ENCODE measurements at places on chromosomes 6 and 20.

GRCh38 chr6:164296411-164296810, 881.9 kb downstream of the QKI start:
- no peak for DNase-seq

DNA sequence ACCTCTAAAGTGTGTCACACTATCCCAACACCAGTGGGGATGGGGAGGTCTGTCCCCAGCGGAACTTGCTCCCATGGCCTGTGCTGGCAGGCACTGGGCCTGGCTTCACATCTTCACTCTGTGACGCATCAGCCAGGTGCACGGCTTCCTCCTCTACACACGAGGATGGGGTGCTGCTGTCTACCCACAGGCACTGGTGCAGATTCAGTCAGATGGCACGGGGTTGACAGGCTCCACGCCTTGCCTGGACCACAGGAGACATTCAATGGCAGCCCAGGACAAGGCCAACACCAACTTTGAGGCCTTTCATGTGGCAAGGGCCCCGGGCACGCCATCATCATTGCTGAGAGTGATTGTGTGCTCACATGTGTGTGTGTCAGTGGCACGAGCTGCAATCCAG, 92.4 kb downstream of the TMEM242 start:
- no peak for DNase-seq

DNA sequence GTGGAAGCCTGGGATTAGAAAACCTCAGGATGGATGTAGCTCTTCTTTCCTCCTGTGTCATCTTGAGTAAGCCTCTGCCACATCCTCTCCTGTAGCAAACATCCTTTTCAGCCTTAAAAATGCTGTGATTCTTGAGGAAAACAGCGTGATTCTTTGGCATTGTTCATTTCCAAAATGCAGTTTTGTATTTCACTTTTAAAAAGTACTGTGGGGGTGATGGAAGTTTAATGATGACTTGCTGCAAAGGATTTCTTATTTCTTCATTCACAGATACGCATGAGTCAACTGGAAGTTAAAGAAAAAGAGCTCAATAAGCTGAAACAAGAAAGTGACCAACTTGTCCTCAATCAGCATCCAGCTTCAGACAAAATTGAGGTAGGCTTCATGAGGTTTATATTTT, 23.9 kb upstream of the SNRNP48 start:
- no peak for DNase-seq

- DNase-seq = no peak
Measured at GRCh38 chr20:17896193-17896723, 72.3 kb downstream of the SNX5 start.

DNA sequence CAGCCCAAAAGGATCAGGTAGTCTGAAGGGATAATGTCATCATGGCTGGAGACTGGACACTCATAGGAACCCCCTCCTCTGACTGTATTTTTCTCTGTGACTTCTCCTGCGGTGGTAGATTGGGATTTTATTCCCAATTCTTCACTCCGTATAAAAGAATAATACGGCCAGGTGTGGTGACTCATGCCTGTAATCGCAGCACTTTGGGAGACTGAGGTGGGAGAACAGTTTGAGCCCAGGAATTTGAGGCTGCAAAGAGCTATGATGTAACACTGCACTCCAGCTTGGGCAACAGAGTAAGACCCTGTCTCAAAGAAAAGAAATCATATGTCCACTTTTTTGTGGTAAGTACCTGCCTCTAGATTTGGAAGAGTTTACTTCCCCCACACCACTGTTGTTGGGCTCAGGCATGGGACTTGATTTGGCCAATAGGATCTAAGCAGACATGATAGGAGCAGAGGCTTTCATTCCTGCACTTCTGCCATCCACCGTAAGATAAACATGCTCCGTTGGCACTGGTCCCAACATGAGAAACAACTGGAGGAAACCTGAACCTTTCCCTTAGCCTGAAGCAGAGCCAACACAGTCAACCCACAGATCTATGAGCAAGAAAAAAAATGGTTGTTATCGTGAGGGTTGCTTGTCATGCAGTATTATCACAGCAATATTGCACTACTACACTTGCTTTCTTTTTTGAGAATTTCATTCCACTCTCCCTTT, 82.0 kb downstream of the JPH2 start:
- DNase-seq = no peak

DNA sequence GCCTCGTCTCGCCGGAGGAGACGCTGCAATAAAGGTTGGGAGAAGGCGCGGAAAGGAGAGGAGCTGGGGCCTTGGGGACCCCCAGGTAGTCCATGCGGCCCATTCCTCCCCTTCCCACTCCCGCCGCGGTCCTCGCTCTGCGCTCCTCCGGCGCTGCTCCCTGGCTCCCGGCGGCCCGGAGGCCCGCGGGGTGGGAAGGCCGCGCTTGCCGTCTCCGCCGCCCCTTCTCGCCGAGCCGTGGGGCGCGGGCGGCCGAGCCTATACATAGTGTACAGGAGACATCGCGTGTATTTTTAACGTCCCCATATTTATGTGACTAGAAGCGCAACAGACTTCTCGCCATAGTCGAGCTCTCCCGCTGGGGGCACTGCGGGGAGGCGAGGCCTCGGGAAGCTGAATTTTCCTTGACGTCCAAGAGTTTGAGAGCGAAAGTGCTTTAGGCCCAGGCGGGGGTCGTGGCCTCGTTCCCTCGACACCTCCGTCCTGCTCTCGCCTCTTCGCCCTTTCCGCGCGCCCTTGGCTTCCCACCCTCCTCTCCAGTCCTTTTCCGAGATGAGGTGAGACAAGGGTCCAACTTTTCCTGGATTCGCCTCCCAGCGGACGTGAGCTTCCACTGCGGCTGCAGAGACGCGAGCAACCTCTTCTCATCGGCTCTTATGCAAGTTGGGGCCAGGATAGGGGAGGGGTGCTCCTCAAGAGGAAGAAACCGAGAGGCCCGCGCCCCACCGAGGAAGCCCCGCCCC, 29.0 kb downstream of the SLC12A5 start:
- no peak for DNase-seq

DNA sequence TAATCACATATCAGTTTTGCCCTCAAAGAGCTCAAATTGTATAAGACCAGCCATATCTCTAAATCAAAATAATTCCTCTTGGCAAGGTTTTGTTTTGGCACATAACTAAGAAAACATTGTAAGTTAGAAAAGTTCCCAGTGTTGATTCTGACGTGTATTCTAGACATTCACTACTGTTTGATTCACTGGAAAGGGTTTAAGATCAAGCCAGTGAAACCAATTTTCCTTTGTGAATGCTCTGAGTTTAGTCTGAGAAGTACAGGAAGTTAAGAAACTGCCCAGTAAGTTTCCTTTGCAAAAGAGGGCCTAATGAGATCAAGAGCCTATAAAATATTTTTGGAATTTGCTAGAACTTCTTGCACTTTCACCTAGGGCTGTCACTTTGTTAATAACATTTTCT, 143.0 kb downstream of the FNDC1 start:
- DNase-seq = no peak

DNA sequence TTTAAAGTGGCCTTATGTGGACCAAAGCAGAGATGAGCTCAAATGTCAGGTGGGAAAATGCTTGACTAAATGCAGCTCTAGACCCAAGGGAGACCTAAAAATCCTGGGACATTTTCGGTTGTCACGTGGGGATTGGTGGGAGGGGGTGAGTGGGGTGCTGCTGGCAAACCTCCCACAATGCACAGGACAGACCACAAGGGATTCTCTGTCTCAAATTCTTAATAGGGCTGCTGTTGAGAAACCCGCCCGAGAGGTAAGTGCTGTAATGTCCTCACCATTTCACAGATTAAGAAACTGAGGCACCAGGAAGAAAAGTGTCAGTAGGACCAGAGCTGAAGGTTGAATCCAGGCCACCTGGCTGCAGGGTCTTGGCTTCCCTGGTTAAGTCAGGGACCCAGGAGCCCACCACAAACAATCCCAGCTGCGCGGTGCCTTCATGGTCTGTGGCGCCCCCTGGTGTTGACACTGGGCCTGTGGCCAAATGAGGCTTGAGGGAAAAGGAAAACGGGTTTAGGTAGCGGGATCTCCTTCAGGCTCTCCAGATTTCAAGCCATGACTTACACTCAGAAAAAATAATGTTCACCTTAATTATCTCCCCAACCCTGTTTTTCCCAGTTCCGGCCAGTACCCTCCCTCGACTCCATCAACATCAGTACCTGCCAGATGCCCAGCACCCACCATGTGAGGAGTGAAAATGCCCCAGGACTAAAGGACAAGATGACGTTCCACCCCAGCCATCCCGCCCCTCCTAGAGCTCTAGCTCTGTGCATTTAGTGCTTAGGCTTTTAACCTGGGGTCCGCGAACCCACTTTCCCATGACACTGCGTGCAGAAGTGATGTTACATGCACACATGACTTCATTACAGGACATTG, 7.2 kb downstream of the HLA-G start:
- DNase-seq = peak; percentile 23

- DNase-seq = no peak
Measured at GRCh38 chr6:114735025-114735735, 392.4 kb upstream of the HS3ST5 start.

- no peak for DNase-seq
Measured at GRCh38 chr6:9979996-9980395, 434.9 kb downstream of the TFAP2A start.

- DNase-seq = no peak
Measured at GRCh38 chr6:11685481-11686093, 93.0 kb downstream of the ADTRP start.

- no peak for DNase-seq
Measured at GRCh38 chr6:17656644-17657043, 50.1 kb downstream of the NUP153 start.

GRCh38 chr20:35856866-35857265, 85.1 kb downstream of the PHF20 start:
- no peak for DNase-seq

- no peak for DNase-seq
Measured at GRCh38 chr6:107045826-107046675, 18.1 kb downstream of the MTRES1 start.

- DNase-seq = no peak
Measured at GRCh38 chr20:20744170-20744725, 31.8 kb upstream of the RALGAPA2 start.

DNA sequence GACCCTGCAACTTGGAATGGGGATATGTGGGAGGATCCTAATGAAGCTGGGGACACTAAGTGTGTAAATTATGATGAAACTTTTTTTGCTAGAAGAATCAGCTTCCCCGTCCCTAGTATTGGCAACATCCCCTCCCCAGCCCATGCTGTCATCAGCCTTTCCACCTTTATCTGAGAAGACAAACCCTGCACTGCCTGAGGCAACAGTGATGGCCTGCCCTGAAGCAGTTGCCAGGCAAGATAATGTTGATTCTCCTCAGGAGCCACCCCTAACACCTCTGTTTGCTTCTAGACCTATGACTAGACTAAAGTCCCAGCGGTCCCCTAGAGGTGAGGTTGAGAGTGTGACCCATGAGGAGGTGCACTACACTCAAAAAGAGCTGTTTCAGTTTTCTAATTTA, 27.1 kb downstream of the MICA start:
- DNase-seq = no peak

All from activated CD4-positive, CD25-positive, alpha-beta regulatory T cell (primary cell).